ENCODE measurements at places on chromosomes 7 and 10. TPM values are rescaled to one million over a fixed set of nuclear protein-coding genes. Genes with fewer than 3 reads are reported as not detected.

DNA sequence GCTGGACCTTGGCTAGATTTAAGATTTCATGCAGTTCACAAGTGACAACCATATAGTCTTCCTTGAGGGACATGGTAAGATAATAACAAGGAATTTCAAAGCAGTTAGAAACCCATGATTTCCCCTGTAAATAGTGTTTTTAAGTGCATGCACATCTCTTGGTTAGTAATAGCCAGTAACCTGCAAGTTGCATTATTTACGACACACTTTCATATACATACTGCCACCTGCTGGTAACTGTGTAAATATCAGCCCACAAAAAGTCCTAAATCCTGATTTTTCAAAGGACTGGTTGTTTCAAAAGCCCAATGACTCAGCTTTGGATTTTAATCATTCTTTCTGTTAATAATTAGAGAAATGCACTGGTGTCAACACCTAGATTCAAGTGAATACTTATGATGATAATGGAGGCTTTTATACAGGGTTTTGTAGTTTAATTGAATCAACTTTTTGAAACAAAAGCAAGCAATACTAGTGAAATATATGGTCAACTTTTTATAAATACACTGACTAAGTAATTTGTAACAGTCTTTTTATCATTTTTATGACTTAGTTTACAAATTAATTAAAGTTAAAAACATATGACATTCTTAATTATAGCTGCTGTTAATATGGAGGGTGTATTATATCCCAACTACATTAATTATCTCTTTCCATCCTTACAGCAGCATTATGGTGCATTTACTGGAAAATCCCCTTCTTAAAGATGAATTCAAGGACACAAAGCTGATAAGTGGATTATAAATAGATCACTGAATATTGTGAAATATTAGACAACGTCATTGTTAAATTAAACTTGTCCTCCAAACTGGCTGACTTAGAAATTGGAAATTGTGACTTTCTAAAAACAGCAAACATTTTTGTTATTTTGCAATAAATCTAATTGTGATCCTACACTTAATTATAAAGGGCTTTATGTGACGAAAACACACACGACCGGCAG, 367.7 kb upstream of the SEMA3D start:
- no peaks in the 10 kb centered on the region for H3K4me1 ChIP-seq
- no peaks in the 10 kb centered on the region for H3K27me3 ChIP-seq
- no peak overlapping the region for H3K27ac ChIP-seq
- H3K36me3 ChIP-seq, result no peaks in the 10 kb centered on the region
- H3K4me3 ChIP-seq, result no peak overlapping the region

Gene CAV1
- total RNA-seq, result not detected

DNA sequence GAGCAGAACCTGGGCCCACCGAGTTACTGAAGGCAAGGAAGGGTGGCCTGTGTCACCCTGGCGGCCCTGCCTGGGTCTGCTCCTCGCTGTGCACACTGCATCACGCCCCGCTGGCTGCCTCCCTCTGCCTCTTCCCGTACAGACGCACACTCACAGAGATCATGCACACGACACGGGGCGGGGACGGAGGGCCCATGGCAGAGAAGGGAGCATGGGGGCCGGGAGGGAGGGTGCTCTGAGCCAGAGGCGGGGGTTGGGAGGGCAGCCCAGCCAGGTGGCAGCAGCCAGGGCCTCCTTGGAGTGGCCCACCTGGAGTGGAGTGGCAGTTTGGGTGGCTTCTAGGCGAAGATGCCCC, 16.6 kb downstream of the BUD23 start:
- H3K36me3 ChIP-seq, result peaks cover 19% of the 10 kb centered on the region
- peaks cover 1% of the 10 kb centered on the region for H3K4me1 ChIP-seq
- DNase-seq, result no peak
- H3K4me3 ChIP-seq, result no peak overlapping the region
- H3K27me3 ChIP-seq, result no peaks in the 10 kb centered on the region

- no peak overlapping the region for H3K27ac ChIP-seq
- H3K4me3 ChIP-seq, result no peak overlapping the region
- no peak for DNase-seq
- no peaks in the 10 kb centered on the region for H3K36me3 ChIP-seq
Measured at GRCh38 chr7:46776790-46777189, 805.1 kb downstream of the TNS3 start.

DNA sequence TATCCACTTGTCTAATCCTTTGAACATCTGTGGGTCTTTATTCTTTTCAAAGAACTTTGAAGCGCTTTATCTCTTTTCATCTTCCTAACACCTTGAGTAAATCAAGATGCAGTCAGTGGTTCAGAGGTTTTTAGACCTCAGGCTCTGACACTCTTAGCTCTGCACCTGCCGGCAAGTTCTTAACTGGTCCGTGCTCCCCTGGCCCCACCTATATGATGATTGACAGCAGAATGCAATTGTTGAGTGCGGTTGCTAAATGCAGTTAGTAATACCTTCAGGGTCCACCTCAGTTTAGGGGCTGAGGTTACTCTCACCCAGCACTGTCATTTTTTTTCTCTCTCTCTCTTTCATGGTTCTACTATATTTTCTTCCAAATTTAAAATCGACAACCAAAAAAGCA, 854.2 kb upstream of the AUTS2 start:
- no peak for DNase-seq
- H3K27ac ChIP-seq, result no peak overlapping the region
- H3K27me3 ChIP-seq, result no peaks in the 10 kb centered on the region
- no peaks in the 10 kb centered on the region for H3K36me3 ChIP-seq
- no peaks in the 10 kb centered on the region for H3K4me1 ChIP-seq

- peaks cover 8% of the 10 kb centered on the region for H3K4me1 ChIP-seq
- no peak overlapping the region for H3K4me3 ChIP-seq
- no peak overlapping the region for H3K27ac ChIP-seq
- H3K36me3 ChIP-seq, result no peaks in the 10 kb centered on the region
- peaks cover 56% of the 10 kb centered on the region for H3K27me3 ChIP-seq
- no peak for DNase-seq
Measured at GRCh38 chr10:21174715-21175495, 277.8 kb upstream of the NEBL start.

- DNase-seq, result no peak
- H3K36me3 ChIP-seq, result no peaks in the 10 kb centered on the region
- no peaks in the 10 kb centered on the region for H3K4me1 ChIP-seq
Measured at GRCh38 chr7:81293806-81294205, 375.0 kb upstream of the SEMA3C start.

- peaks cover 65% of the 10 kb centered on the region for H3K36me3 ChIP-seq
- H3K27ac ChIP-seq, result peak overlapping the region; percentile 86
- no peaks in the 10 kb centered on the region for H3K27me3 ChIP-seq
Measured at GRCh38 chr10:22649390-22649841, 65.0 kb downstream of the PIP4K2A start.

- H3K27me3 ChIP-seq, result peaks cover 3% of the 10 kb centered on the region
- H3K36me3 ChIP-seq, result no peaks in the 10 kb centered on the region
- H3K27ac ChIP-seq, result no peak overlapping the region
- H3K4me1 ChIP-seq, result no peaks in the 10 kb centered on the region
- no peak for DNase-seq
- H3K4me3 ChIP-seq, result no peak overlapping the region
Measured at GRCh38 chr7:69906283-69906995, 308.2 kb downstream of the AUTS2 start.

DNA sequence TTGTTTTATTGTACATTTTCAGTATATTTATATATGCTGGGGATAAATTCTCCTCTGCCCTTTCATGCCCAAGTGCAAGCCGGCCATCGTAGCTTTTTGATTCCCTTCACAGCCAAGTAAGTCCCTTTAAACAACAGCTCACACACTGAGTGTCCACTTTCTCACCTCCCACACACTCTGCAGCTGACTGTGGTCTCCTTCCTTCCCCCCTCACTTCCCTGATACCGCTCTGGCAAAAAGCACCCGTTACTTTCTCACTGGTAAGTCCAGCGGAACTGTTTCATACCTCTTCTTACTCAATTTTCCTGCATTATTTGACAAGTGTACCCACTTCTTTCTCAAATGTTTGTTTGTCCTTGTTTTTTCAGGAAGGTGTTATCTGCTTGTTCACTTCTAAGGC, 35.2 kb downstream of the MGAM start:
- no peaks in the 10 kb centered on the region for H3K36me3 ChIP-seq
- peaks cover 3% of the 10 kb centered on the region for H3K27me3 ChIP-seq
- H3K4me3 ChIP-seq, result no peak overlapping the region
- H3K4me1 ChIP-seq, result no peaks in the 10 kb centered on the region
- no peak overlapping the region for H3K27ac ChIP-seq
- no peak for DNase-seq

Gene SLC18A2
- total RNA-seq, result not detected

GRCh38 chr7:44984478-44984758, 5.6 kb upstream of the MYO1G start:
- peaks cover 58% of the 10 kb centered on the region for H3K36me3 ChIP-seq
- peak overlapping the region; percentile 97 for H3K4me3 ChIP-seq
- H3K27ac ChIP-seq, result peak overlapping the region; percentile 99
- no peak for DNase-seq

- no peak for DNase-seq
- H3K27me3 ChIP-seq, result no peaks in the 10 kb centered on the region
- H3K27ac ChIP-seq, result peak overlapping the region; percentile 33
- peaks cover 9% of the 10 kb centered on the region for H3K36me3 ChIP-seq
Measured at GRCh38 chr7:16606704-16607103, 38.9 kb downstream of the ANKMY2 start.

GRCh38 chr7:151699147-151699927, 177.6 kb downstream of the PRKAG2 start:
- DNase-seq, result no peak
- H3K27me3 ChIP-seq, result no peaks in the 10 kb centered on the region
- H3K4me3 ChIP-seq, result no peak overlapping the region
- no peaks in the 10 kb centered on the region for H3K36me3 ChIP-seq
- no peak overlapping the region for H3K27ac ChIP-seq
- H3K4me1 ChIP-seq, result no peaks in the 10 kb centered on the region

Gene STEAP2
- total RNA-seq, result not detected

DNA sequence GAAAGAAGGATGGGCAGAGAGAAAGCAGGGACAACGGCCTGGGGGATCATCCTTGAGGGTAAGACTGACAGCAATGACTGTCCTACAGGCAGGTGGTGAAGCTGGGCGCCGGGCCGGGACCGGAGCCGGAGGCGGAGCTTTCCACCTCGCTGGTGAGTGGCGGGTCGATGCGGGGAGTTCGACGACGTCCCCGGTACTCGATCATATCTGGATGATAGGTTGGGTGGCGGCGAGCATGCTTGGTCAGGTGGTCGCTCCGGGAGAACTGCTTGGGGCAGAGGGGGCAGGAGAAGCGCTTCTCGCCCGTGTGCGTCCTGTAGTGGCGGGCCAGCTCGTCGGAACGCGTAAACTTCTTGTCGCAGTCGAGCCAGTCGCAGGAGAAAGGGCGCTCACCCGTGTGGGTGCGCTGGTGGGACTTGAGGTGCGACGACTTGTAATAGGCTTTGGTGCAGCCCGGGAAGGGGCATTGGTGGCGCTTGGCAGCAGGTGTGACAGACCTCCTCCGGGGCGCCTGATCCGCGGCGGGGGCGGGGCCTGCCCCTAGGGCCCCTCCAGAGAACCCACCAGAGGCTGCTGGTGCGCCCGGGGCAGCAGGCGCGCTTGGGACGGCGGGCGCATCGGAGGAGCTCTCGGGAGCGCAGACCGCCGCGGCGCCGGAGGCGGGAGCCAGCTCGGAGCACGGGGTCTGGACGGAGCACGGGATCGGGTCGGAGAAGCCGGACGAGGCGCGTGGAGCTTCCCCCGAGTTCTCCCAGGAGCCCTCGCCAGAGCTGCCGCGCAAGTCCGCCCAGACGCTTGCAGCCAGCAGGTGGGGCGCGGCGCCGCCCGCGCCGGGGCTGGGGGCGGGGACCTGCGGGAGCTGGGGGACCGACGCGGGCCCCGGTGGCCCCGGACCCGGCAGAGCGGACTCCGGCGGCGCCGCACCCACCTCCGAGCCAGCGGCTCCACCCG, 752 bp downstream of the KLF14 start:
- peaks cover 5% of the 10 kb centered on the region for H3K36me3 ChIP-seq
- peak overlapping the region; percentile 61 for H3K4me3 ChIP-seq
- H3K4me1 ChIP-seq, result peaks cover 13% of the 10 kb centered on the region
- DNase-seq, result peak; percentile 17
- H3K27ac ChIP-seq, result no peak overlapping the region

GRCh38 chr10:15760681-15761080, 41.0 kb upstream of the ITGA8 start:
- H3K27me3 ChIP-seq, result peaks cover 12% of the 10 kb centered on the region
- H3K27ac ChIP-seq, result no peak overlapping the region
- H3K36me3 ChIP-seq, result no peaks in the 10 kb centered on the region
- no peak for DNase-seq
- H3K4me3 ChIP-seq, result no peak overlapping the region
- H3K4me1 ChIP-seq, result no peaks in the 10 kb centered on the region

Gene LIPF
- total RNA-seq, result not detected

- no peak overlapping the region for H3K27ac ChIP-seq
- no peaks in the 10 kb centered on the region for H3K4me1 ChIP-seq
- H3K27me3 ChIP-seq, result peaks cover 3% of the 10 kb centered on the region
- no peaks in the 10 kb centered on the region for H3K36me3 ChIP-seq
- no peak for DNase-seq
- no peak overlapping the region for H3K4me3 ChIP-seq
Measured at GRCh38 chr10:120969219-120969645, 118.1 kb downstream of the WDR11 start.

Gene C10orf62
- total RNA-seq, result not detected

DNA sequence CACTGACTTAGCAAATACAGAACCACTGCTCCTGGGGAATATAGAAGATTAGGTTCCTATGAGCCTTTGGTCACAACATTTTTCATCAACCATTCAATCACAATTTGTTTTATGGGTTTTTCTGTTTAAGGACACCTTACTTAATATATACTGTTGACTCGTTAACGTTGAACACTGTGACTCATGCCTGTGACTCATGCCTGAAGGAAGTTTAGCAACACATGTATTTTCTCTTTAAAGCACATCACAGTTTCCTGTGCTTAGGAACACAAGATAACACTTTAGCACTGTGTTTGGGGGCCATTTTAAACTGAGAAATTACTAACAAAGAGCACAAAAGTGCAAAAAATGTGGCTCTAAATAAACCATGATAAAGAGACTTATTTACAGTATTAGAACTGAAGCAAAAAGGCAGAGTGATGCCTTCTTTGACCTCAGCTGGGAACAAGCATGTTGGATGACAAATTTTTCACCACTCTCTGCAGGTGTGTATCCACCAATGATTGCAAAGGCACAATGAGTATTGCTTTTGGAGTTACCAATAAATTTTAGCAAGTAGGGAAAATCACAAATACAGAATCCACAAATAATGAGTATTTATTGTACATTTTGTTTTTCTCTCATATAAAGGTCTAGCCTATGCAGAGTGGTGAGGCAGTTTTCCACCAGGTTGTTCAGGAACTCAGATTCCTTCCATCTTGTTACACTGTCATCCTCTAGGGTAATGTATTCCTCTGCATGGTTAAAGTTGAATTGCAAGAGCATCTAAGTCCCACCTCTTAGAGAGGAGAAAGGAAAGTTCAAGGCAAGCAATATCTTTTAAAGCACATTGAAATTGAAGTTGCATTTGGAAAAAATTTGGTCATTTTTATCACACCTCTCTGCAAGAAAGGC, 7.3 kb downstream of the FGFBP3 start:
- DNase-seq, result peak; percentile 47
- peaks cover 20% of the 10 kb centered on the region for H3K4me1 ChIP-seq
- no peak overlapping the region for H3K4me3 ChIP-seq
- peaks cover 6% of the 10 kb centered on the region for H3K36me3 ChIP-seq

Gene GPR146
- total RNA-seq, result 13.3 TPM

- no peak overlapping the region for H3K27ac ChIP-seq
- no peaks in the 10 kb centered on the region for H3K27me3 ChIP-seq
- DNase-seq, result no peak
Measured at GRCh38 chr10:79106256-79107050, 37.7 kb downstream of the ZMIZ1 start.

Gene NKX1-2
- not detected for total RNA-seq

Measured in activated CD4-positive, alpha-beta T cell treated with anti-CD3 and anti-CD28 coated beads, Interleukin-2, amount 10 ng/mL, durations not matched to agents 7 days and 5 days (primary cell).